WTC11 (cell line): ENCODE measurements at places on chromosomes 16 and 17. TPM values are rescaled to one million over a fixed set of nuclear protein-coding genes. Genes with fewer than 3 reads are reported as not detected.

- peaks cover 5% of the 10 kb centered on the region; the same call in 1 of the 2 replicates for H3K4me1 ChIP-seq
- peak; percentile 64 for DNase-seq
- peaks cover 19% of the 10 kb centered on the region for H3K27me3 ChIP-seq
- peaks cover 15% of the 10 kb centered on the region for H3K36me3 ChIP-seq
- no peak overlapping the region for H3K27ac ChIP-seq
Observed at GRCh38 chr16:997440-998051, 16.0 kb downstream of the SOX8 start.

GRCh38 chr17:2634361-2634960, 41.0 kb downstream of the PAFAH1B1 start:
- no peaks in the 10 kb centered on the region for H3K27me3 ChIP-seq
- peak overlapping the region; percentile 65 for H3K27ac ChIP-seq
- peaks cover 51% of the 10 kb centered on the region for H3K4me1 ChIP-seq

GRCh38 chr17:1648173-1648962, 1.3 kb downstream of the RILP start:
- peaks cover 32% of the 10 kb centered on the region for H3K4me1 ChIP-seq
- H3K4me3 ChIP-seq: peak overlapping the region; percentile 72
- H3K27me3 ChIP-seq: peaks cover 6% of the 10 kb centered on the region
- H3K27ac ChIP-seq: no peak overlapping the region

SLC12A3 gene
- 0.05 to 0.09 TPM in 2 of 3 replicates, not detected in the other for total RNA-seq
